ENCODE measurements at places on chromosomes 7 and 10.

DNA sequence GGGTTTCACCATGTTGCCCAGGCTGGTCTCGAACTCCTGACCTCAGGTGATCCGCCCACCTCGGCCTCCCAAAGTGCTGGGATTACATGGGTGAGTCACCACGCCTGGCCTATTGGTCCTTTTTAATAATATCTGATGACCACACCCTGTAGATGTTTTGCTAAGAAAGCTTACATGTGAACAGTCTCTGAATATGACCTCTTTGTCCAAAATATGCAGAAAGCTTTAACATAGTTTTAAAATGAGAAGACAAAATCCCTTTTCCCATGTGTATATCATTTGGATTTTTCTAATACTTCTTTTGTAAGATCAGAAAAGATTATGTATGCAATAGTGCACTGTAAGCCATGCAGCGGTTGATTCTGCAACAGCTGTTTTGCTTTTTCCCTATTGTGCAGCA is 38.5 kb downstream of the MCU start:
- no peak for DNase-seq

DNA sequence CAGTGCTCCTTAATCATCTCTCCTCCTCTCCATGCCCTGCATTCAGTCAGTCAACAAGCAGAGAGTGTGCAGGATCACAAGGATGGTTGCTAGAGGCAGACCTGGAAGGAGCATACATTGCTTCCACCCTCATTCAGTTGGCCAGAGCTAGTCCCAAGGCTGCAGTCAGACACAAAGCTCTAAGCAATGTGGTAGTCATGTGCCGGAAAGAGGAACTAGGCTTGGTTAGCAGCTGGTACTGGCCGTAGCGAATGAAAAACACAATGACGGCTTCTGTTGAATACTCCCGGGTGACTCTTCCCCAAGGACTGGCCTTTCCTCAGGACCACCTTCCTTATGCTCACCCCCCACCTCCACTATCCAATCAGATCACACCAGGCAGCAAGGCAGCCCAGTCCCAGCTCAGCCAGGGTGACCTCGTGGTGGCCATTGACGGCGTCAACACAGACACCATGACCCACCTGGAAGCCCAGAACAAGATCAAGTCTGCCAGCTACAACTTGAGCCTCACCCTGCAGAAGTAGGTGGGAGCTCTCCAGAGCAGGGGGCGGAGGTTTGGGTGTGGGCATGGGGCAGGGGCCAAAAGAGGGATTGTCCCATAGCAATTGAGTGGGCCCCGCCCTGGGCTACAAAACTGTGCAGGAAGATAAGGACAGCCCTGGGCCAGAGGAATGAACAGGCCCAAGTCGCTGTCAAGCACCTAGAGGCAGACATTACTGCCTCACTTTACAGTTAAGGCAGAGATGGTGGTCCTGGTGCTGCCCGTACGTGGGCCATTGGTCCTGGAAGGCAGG is 10.9 kb downstream of the LDB3 start:
- no peak for DNase-seq

DNA sequence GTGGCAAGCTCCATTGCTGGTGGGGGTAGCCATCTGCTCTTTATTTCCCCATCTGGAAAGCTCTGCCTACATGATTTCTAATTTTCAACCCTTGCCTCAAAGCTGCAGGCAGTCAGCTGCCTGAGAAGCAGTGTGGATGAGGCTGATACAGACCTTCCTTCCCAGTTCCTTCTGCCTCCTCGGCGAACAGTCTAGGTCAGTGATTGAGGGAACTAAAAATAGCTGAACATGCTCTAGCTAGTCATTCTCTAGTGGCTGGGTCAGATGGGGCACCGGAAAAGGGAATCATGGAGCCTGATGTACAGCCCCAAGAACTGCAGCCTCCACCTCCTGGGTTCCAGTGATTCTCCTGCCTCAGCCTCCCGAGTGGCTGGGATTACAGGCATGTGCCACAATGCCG is 48.7 kb downstream of the NAMPT start:
- no peak for DNase-seq

DNA sequence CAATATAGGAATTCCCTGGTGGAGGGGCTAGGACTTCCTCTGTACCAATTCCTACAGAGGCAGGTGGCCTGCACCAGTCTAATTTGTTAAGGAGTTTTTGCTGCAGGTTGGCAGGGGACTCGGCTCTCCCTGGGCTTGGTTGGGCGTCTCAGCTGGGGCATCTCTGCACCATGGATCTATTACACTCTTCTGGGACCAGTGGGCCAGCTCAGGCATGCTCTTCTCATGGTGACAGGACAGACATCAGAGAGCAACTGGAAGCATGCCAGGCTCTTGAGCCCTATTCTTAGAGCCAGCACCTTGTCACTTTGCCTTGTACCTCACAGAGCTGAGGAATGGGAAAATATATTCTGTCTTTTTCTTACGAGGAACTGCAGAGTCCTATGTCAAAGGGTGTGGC is 74.6 kb downstream of the SH2D4B start:
- no peak for DNase-seq

GRCh38 chr7:152462995-152463708 is 27.3 kb upstream of the KMT2C start:
- no peak for DNase-seq

DNA sequence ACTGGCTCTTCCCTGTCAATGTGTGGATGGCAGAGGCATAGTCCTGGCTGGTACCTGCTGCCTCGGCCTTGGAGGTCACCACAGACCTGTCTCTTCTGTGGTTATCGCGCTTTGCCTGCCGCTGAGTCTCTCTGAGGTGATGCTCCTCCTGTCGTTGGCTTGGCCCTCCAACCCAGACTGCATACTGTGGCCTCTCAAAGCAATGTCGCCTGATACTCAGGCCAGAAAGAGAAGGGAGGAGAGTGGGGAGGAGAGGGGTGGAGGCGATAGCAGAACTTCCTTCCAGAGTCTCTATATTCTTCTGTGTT is 133.2 kb upstream of the KCNMA1 start:
- no peak for DNase-seq

DNA sequence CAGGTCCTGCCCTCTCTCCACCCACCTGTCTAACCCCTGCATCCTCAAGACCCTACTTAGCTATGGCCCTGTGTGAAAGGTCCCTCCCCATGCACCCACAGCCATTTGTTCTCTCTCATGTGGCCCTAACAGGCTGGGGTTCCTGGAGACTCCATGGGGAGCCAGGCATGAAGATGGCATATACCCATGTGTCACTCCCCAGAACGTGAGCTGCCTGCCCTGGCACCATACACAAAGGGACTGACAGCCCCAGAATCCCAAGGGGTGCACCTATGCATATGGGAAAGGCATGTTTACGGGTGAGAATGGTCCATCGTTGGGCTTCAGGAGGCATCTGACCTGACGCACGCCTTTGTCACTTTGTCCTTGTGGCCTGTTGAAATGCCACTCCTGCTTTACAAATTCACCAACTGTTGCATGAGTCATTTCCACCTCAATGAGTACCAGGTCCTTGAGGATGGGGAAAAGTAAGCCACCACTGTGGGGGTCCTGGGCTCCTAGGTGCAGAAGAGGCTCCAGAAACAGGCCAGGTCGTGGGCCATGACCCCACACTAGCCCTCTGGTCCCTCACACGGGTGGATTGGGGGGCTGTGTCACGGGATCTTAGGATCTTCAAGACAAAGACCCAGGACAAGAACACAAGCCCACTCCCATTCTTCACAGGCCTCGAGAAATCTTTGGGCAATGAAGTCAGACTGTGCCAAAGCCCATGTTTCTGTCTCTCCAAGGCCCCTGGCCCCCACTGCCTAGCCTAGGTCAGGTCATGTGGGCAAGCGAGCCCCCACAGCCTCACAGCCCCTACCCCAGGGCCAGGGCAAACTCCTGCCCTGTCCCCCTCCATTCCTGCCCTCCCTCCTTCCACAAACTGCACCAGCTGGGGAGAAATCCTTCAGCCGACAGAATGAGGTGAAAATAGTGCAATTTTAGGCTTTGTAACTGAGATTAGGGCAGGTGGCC is 8.6 kb downstream of the GPRIN2 start:
- DNase-seq = no peak

- no peak for DNase-seq
Measured at GRCh38 chr7:158074896-158075632, 512.6 kb downstream of the PTPRN2 start.

DNA sequence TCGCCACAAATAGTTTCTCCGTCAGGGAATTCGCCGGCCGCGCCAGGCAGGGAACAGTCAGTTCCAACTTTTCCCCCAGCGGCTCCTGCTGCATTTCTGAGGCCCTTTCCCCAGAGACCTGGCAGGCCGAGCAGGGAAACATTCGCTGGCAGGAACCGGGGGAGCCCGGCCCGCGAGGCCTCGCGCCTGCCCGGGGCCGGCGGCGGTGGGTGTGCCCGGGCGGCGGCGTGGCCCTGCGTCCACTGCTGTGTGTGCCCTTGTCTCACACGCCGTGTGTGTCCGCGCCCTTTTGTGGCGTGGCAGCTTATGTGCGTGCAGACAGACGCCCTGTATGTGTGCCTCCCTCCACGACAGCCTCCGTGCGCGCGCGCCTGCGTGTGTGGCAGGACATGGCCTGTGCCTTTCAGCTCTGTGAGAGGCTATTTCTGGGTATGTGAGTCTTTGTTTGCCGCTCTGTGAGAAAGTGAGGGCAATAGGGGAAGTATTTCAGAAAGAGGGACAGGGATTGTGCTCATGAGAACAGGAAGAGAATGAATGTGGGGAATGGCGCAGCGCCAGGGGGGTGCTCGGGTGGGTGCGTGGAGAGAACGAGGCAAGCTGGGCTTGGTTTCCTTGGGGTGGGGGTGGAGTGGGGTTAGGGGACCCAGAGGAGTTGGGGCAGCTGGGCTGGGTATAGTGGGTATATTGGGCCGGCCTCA is 689 bp upstream of the SMARCD3 start:
- no peak for DNase-seq

DNA sequence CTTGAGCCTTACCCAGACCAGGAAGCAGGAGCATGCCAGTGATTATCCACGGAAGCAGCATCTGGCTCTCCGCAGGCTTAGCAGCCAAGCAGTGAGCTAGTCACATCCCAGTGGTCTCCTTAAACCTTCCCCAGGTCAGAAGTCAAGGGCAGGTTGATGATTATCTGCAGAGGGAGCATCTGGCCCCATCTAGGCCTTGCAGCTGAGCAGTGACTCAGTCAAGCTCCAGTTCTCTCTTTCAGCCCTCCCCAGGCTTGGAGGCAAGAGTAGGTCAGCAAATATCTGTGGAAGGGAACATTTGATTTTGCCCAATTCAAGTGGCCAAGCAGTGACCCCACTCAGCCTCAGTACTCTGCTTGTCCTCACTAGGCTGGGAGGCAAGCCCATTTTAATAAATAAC is 61.6 kb downstream of the ANKRD7 start:
- DNase-seq = no peak

DNA sequence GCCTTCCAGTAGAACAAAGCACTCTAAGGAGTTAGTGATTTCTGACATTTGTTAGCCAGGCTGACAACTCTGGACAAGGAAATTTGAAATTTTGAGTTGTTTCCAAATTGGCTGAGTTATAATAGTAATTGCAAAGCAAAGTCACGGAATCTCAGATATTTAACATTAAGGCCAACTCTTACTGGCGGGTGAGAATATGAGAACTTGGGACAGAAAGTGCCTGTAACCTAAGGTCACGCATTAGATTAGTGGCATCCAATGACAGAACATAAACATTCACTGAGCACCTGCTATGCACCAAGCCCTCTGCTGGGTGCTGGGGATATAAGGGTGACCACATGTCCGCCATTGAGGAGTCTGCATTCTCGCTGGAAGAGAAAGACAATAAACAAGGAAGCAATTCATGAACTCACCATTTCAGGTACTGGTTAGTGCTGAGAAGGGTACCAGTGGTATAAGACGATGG is 45.5 kb upstream of the CHST15 start:
- no peak for DNase-seq

GRCh38 chr7:79334334-79334733 is 119.1 kb downstream of the MAGI2 start:
- DNase-seq = no peak

DNA sequence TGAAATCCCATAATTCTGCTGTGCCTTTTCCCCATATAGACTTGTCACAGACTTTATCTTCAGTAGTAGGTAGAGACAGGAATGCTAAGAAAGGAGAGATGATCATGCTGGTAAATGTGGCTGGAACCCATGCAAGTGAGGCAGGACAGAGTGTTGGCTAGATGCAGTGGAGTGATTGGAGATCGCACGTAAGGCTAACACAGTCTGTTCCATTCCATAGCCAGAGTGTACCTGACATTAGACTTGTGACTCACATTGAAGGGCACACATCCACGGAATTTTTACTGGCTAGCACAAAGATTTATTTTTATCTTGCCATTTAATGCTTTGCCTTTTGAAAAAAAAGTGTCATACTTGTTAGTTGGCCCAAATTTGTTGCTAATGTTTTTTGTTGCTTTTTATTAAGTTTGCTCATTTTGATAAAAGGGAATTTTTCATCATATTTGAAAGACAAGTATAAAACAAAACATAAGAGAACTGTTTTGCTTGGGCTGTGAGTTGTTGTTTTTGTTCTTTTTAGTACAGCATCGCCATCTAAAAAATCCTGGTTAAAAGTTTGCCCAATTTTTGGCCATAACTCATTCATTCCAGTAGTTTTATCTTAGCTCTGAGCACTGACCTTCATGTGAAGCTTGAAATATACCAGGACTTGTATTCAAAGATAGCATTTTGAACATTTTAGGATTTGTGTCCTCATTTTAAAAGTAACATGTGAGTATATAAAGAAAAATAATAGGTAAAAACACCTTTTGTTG is 81.0 kb downstream of the CPED1 start:
- no peak for DNase-seq

GRCh38 chr7:145398758-145399157 is 562.9 kb upstream of the TPK1 start:
- no peak for DNase-seq

DNA sequence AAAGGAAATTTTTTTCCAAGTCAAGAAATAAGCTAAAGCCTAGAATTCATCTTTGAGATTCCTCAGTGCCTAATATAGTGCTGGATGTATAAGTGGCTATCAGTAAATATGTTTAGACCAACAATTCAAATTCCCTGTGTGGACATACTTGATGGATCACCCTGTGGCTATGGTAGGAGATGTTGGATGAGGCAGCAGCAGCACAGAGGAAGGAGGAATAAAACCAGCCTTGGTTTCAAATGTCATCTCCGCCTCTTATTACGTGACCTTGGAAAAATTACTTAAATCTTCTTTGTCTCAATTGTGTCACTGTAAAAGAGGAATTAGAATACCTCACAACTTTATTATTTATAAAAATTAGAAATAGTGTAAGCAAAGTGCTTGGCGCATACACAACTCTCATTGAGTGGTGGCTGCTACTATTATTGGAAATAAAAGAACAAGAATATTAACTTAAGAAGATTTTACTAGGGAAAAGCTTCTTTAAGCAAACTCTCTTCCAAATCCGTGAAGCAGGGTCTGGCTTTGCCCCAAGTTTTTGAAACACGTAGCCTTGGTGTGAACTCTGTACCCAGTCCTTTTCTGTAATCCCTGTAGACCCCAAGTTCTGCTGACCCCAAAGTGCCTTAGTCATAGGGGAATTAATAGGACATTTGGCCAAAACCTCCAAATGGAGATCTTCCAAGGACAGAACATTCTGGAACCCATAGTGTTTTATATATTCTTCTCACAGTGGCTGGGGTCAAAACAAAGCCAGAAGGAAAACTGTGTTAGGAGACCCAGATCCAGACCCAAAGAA is 283.8 kb downstream of the PTEN start:
- DNase-seq = no peak
